ENCODE measurements at places on chromosomes 12 and 14. TPM values are rescaled to one million over a fixed set of nuclear protein-coding genes. Genes with fewer than 3 reads are reported as not detected.

DNA sequence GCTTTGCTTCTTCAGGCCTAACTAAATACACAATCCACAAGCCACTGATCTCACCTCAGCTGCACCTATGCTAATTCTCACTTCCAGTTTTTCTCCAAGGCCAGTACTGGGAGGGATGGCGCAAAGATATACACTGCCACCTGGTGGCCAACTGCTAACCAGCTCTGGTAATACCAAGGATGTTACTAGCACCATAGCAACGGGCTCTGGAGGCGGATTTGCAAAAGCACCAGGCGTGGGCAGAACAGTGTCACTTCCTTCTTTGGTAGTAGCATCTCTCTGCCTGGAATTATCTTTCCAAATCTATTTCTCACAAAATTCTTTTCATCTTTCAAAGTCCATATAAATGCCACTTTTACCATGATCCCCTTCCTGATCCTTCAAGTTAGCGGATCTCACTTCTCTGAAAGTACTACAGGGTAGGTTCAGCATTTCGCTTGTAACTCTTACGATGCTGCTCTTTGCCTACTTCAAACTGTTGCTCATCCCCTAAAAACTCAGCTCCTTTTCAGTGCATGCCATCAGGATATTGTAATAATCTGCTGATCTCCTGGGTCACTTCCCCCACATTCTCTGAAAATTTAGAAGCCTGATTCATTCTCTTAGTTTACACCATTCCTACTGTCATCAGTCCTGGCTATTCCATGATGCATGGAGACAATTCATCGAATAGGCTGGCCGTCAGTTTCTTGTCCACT, 37.1 kb upstream of the FOXJ2 start:
- DNase-seq: peak; percentile 83

GRCh38 chr14:90606434-90606833, 209.6 kb downstream of the CALM1 start:
- DNase-seq: no peak

- DNase-seq: peak; percentile 54
These were observed 178.2 kb upstream of the HIF1A start for GRCh38 chr14:61516964-61517653.

GRCh38 chr12:112130441-112130998, 5.2 kb downstream of the TRAFD1 start:
- peak; percentile 50 for DNase-seq

GRCh38 chr12:55694188-55694515, 13.6 kb downstream of the ITGA7 start:
- DNase-seq: no peak

DNA sequence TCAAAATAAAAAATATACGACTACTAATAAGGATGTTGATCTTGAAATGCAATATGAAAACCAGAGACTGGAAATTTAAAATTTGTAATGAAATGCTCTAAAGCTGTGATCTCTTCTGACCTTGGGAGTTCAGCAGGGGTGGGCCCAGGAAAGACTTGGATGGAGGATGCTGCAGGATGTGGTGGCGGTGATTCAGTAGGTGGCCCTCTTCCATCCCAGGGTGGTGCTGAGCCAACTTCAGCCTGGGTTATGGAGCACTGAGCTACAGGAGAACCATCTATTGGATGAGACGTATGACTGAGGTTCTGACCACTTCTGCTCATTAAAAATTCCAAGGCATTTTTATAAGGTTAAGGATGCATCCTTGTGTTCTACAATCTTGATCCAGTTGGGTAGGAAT, 6.9 kb upstream of the PDE3A start:
- DNase-seq: peak; percentile 44

GRCh38 chr12:88329833-88330232, 187.7 kb downstream of the TMTC3 start:
- DNase-seq: no peak

DNA sequence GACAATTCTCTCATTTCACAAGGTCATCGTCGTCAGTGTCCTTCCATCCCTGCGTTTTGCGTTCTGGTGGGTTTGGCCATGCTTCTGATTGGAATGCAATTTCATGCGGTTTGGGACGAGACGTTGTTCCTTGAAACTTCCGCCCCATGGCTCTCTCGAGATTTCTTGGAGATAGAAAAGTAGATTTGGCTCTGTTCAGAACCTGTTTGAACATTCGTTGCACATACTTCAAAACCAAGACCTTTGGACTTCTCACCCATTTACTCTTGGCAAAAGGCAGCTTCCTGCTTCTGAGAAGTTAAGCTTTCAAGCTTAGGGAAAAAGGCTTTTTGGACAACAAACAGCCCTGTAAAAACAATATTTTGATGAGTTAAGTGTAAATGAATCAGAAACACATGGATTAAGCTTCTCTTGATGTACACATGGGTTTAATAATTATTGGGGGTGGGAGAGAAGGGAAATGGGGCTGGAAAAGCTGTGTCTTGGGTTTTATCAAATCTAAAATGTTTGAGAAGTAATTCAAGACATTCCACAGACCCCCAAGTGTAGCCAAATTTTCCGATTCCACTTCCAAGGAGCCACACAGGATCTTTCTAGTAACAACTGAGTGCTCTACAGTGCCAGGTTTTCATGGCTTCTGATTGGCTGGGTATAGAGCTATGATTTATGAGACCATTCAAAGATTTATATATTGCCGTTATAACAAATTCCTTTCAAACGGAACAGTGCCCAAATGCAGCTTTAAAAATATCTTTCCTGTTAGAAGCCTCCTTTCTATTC, 467.2 kb downstream of the MED13L start:
- DNase-seq: no peak

The ACTN1 gene
- 363 TPM for total RNA-seq

The SDS gene
- 0.10 TPM for total RNA-seq

The BIN2 gene
- total RNA-seq: not detected
